ENCODE measurements at places on chromosomes 5 and 9.

GRCh38 chr5:135105105-135105484, 71.1 kb upstream of the PITX1 start:
- no peak for DNase-seq

- DNase-seq = no peak
Measured at GRCh38 chr5:139660923-139661814, 13.0 kb downstream of the CXXC5 start.

- DNase-seq = no peak
Measured at GRCh38 chr5:14901462-14902051, 30.0 kb upstream of the ANKH start.

- DNase-seq = no peak
Measured at GRCh38 chr5:107325866-107326265, 344.9 kb downstream of the EFNA5 start.

- DNase-seq = no peak
Measured at GRCh38 chr9:121376214-121376830, 6.3 kb upstream of the STOM start.
